Liver (tissue), 10 donors: ENCODE measurements at places on chromosomes 1 and 21. TPM values are rescaled to one million over a fixed set of nuclear protein-coding genes. Genes with fewer than 3 reads are reported as not detected.

The SPRR4 gene
- not detected for polyA plus RNA-seq

The CD1C gene
- 0.24 TPM for polyA plus RNA-seq

The PRAMEF27 gene
- not detected for polyA plus RNA-seq

The CTXND2 gene
- polyA plus RNA-seq, result not detected

The CRYBG2 gene
- polyA plus RNA-seq, result not detected

The PEAR1 gene
- polyA plus RNA-seq, result 3.0 TPM

The CXADR gene
- 8.5 TPM for polyA plus RNA-seq

The RGS8 gene
- polyA plus RNA-seq, result not detected

The KIF14 gene
- 0.28 TPM for polyA plus RNA-seq

The EEIG2 gene
- polyA plus RNA-seq, result 0.50 TPM

The RGS4 gene
- 0.67 TPM for polyA plus RNA-seq
